Left kidney (tissue), 8 donors: ENCODE measurements at places on chromosomes 16 and 17. TPM values are rescaled to one million over a fixed set of nuclear protein-coding genes. Genes with fewer than 3 reads are reported as not detected.

DHX58 gene
- 6.8 TPM for polyA plus RNA-seq

KRT36 gene
- polyA plus RNA-seq, result not detected

SOX15 gene
- 3.0 TPM for polyA plus RNA-seq

DNASE1L2 gene
- polyA plus RNA-seq, result 0.93 TPM

KRTAP1-1 gene
- polyA plus RNA-seq, result not detected

IFI35 gene
- polyA plus RNA-seq, result 8.8 TPM

EXOC3L1 gene
- 4.6 TPM for polyA plus RNA-seq

LLGL2 gene
- 67.5 TPM for polyA plus RNA-seq

ASPHD1 gene
- polyA plus RNA-seq, result 0.86 TPM

GRCh38 chr16:58499092-58499511 lies 841 bp upstream of the NDRG4 start:
- no peak for DNase-seq

- peak; percentile 31 for DNase-seq
Measured at GRCh38 chr16:17972460-17972943, 364.0 kb downstream of the NPIPA8 start.

- DNase-seq, result no peak
Measured at GRCh38 chr16:73711406-73712080, 585.1 kb upstream of the PSMD7 start.

DNA sequence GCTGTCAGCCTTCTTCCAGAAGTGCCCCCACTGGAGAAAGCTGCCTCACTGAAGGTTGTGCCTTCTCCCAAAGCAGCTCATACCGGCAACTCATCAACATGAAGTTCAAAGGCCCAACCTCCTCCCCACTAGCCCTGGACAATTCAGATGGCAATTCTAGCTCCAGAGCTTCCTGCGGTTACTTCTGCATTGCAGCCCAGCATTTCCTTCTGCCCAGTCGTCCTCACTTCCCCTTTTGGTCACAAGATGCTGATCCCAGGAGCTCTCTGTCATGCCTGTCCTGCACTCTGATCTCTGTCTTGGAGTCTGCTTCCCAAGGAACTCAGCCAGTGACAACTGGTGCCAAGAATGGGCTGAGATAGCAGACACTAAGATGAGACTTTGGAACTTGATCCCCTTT lies 178.2 kb upstream of the SOX9 start:
- DNase-seq, result no peak

- no peak for DNase-seq
Measured at GRCh38 chr17:31721291-31722025, 137.6 kb downstream of the COPRS start.

DNA sequence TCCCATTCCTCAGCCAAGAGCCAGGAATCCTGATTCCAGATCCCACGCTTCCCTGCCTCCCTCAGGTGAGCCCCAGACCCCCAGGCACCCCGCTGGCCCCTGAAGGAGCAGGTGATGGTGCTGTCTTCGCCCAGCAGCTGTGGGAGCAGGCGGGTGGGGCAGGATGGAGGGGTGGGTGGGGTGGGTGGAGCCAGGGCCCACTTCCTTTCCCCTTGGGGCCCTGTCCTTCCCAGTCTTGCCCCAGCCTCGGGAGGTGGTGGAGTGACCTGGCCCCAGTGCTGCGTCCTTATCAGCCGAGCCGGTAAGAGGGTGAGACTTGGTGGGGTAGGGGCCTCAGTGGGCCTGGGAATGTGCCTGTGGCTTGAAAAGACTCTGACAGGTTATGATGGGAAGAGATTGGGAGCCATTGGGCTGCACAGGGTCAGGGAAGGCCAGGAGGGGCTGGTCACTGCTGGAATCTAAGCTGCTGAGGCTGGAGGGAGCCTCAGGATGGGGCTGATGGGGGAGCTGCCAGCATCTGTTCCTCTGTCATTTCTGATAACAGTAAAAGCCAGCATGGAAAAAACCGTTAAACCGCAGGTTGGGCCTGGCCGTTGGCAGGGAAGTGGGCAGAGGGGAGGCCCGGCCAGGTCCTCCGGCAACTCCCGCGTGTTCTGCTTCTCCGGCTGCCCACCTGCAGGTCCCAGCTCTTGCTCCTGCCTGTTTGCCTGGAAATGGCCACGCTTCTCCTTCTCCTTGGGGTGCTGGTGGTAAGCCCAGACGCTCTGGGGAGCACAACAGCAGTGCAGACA lies at the start of gene SPN:
Gene SPN (plus strand): TSS at position 232 of the 791 bp plus-strand sequence. CDS start 482 bp downstream, at position 714.
- no peak for DNase-seq

GRCh38 chr17:37305406-37305905 lies 70.3 kb upstream of the C17orf78 start:
- no peak for DNase-seq

GRCh38 chr16:74080311-74080710 lies 216.3 kb upstream of the PSMD7 start:
- DNase-seq, result no peak

- DNase-seq, result no peak
Measured at GRCh38 chr16:57773019-57773418, 29.3 kb downstream of the KIFC3 start.

- DNase-seq, result no peak
Measured at GRCh38 chr17:45792437-45792836, 8.3 kb downstream of the CRHR1 start.

DNA sequence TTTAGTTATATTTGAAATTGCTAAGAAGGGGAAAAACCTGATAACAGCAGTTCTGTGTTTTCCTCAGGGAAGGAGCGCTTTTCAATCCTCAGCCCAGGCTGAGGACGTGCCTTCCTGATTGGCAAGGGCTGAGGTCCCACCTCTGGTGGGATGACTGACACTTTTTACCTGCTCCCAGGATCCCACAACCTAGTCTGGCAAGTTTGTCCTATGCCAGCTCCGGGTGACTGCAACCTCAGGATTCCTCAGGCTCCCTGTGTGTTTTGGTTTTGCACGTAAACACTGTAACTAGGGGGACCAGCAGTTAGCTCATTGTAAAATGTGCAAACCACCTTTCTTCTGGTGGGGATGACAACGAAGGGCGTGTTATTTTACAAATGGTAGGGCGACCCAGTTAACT lies 7.5 kb downstream of the MARCHF10 start:
- peak; percentile 73 for DNase-seq

DNA sequence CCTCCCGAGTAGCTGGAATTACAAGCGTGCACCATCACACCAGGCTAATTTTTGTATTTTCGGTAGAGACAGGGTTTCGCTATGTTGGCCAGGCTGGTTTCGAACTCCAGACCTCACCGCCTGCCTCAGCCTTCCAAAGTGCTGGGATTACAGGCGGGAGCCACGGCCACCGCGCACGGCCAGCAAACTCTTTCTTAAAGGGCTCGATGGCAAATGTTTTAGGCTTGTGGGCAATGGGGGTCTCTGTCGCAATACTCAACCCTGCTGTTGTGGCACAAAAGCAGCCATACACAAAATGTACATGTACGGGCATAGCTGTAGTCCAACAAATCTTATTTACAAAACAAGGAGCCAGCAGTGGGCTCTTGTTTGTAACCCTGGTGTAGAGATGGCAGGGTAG lies 18.4 kb downstream of the PARN start:
- no peak for DNase-seq

- peak; percentile 92 for DNase-seq
Measured at GRCh38 chr17:8152112-8152775, at the start of gene PER1. PER1 (minus strand) TSS chr17:8152404; CDS start chr17:8150706, 1,698 bp downstream.

DNA sequence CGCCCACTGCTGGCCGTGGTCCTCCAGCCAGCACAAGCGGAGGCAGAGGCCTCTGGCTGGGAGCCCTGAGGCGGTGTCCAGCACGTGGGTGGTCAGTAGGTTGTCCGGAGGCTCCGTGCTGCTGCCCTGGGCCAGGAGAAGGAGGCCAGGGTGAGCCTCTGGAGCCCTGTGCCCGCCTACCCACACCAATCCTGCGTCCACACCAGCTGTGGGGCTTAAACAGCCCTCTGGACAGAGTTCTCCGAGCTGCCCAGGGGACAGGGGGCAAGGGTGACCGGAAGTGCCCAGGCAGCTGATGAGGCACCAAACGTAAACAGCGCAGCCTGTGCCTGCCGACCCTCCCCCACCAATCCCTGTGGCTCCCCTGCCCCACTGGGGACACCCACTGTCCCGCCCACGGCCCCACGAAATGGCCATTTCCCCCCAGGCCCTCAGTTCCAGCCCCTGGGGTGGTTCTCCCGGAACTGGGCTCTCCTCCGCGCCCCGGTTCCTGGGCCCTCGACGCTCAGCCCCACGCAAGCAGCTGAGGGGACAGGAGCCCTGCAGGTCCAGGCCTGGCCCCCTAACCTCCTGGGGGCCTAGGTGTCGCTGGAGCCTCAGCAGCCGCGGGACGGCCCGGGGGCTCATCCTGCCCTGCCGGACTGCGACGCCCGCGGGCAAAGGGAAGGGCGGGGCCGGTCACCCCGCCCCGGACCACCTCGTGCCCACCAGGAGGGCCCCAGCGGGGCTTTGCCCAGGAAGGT lies 27.9 kb upstream of the DBNDD1 start:
- no peak for DNase-seq

DNA sequence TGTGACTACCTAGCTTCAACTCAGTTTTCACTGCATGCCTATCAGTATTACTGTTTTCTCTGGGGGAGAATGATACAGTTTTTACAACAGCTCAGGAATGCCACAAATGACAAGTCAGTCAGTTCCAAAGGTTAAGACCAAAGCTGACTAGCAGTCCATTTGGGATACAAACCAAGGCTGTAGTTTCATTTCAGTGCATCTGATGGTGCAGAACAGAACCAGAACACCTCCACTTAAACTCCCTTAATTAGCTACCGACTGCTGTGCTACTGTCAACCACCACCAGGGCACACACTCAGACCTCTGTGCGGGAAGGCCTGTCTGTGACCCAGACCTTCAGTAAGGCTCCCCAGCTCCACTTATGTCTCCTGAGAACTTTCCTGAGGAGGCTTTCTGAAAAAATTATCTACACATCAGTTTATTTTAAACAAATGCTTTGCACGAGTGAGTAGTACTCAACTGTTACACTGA lies 20.4 kb downstream of the NFE2L1 start:
- no peak for DNase-seq

- no peak for DNase-seq
Measured at GRCh38 chr17:45662432-45662831, 121.7 kb upstream of the CRHR1 start.

DNA sequence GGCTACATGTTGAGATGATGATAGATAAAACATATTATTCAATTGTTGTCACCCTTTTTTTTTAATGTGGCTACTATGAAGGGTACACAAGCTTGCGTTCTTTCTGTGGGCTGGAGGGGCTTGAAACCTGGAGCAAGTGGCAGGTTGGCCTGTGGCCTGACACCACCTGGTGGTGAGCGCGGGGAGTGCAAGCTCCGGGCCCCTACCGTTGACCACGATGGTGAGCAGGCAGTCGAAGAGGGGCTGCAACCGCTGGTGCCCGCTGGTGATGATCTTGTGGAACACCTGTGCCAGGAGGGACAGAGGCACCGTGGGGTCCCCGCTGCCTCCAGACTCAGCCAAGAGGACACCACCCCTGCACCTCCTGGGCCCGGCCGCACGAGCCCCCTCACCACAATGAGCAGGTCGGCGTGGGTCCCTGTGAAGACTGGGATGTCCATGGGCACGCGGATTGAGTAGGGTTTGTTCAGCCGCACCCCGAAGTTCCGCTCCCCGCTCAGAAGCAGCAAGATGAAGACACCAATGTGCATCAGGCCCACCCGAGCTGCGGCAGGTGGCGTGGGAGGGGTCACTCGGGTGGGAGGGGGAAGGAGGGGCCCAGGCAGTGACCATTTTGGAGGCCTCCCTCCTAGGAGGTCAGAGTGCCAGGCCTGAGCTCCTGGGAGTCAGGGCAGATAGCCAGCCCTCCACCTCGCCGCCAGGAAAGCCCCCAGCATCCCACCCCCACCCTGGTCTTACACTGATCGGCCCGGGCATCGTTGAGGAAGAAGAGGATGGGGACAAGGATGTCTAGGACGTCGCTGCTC lies 14.4 kb downstream of the HID1 start:
- DNase-seq, result peak; percentile 44

- peak; percentile 29 for DNase-seq
Measured at GRCh38 chr16:58628845-58629732, 537 bp downstream of the CNOT1 start.

- DNase-seq, result no peak
Measured at GRCh38 chr17:55500103-55500502, 11.1 kb downstream of the SMIM36 start.

DNA sequence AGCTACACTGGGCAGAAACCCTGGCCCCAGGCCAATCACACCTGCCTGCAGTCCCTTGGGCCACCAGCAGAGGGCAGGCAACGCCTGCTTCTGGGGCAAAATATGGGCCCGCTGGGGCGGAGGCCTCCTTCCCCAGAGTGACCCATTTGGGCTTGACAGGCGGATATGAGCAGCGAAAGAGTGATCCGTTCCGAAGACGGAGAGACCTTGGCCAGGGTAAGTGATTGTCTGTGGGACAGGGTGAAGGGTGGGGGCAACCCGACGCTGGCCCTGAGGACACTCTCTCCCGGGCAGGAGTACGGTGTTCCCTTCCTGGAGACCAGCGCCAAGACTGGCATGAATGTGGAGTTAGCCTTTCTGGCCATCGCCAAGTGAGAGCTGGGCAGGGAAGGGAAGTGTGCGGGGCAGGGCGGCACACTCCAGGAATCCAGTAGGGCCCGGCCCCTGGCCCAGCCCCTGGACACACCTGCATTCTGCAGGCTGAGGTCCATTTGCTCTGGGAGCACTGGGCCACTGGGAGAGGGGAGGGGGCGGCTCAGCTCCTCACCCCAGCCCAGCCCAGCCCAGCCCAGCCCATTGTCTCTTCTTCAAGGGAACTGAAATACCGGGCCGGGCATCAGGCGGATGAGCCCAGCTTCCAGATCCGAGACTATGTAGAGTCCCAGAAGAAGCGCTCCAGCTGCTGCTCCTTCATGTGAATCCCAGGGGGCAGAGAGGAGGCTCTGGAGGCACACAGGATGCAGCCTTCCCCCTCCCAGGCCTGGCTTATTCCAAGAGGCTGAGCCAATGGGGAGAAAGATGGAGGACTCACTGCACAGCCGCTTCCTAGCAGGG lies 3.5 kb upstream of the NHERF1 start:
- no peak for DNase-seq

GRCh38 chr17:75506888-75507287 lies 8.4 kb downstream of the CASKIN2 start:
- no peak for DNase-seq

- DNase-seq, result no peak
Measured at GRCh38 chr16:87056083-87056482, 261.1 kb downstream of the C16orf95 start.

DNA sequence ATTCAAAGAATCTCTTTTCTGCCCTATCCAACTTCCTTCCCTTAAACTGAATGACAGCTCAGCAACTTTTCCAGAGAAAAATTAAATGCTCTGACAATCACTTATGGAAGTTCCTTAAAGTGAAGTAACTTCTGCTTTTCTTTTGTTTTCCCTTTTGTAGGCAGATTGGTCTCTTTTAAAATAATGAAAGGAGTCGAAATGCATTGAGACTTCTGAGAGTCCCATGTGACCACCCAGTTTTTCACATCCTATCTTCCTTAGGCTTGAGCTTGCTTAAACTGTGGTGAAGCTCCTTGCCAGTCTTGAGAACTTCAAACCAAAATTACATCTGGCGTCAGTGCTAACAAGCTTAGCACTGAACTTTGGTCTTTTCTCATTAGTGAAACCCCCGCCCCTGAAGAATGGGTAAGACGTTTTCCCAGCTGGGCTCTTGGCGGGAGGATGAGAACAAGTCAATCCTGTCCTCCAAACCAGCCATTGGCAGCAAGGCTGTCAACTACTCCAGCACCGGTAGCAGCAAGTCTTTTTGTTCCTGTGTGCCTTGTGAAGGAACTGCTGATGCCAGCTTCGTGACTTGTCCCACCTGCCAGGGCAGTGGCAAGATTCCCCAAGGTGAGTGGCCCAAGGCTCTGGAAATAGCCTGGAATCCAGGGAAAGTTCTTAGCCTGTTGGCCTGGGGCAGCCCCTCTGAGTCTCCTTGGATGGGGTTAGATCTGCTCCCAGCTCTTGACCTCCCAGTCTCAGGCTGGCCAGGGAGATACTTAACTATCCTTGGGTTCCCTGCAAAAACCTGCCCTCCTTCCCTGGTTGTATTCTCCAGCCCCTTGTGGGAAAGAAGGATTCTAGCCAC lies 1.2 kb downstream of the TMEM106A start:
- no peak for DNase-seq

- no peak for DNase-seq
Measured at GRCh38 chr16:13426269-13426668, 493.7 kb upstream of the ERCC4 start.
